ENCODE measurements at places on chromosomes 11 and 22.

- no peak for DNase-seq
Observed at GRCh38 chr11:131404010-131404409, 33.6 kb downstream of the NTM start.

- DNase-seq: no peak
Observed at GRCh38 chr22:46806794-46807193, 44.3 kb downstream of the TBC1D22A start.

GRCh38 chr22:49565516-49565855 lies 262.2 kb downstream of the BRD1 start:
- no peak for DNase-seq

DNA sequence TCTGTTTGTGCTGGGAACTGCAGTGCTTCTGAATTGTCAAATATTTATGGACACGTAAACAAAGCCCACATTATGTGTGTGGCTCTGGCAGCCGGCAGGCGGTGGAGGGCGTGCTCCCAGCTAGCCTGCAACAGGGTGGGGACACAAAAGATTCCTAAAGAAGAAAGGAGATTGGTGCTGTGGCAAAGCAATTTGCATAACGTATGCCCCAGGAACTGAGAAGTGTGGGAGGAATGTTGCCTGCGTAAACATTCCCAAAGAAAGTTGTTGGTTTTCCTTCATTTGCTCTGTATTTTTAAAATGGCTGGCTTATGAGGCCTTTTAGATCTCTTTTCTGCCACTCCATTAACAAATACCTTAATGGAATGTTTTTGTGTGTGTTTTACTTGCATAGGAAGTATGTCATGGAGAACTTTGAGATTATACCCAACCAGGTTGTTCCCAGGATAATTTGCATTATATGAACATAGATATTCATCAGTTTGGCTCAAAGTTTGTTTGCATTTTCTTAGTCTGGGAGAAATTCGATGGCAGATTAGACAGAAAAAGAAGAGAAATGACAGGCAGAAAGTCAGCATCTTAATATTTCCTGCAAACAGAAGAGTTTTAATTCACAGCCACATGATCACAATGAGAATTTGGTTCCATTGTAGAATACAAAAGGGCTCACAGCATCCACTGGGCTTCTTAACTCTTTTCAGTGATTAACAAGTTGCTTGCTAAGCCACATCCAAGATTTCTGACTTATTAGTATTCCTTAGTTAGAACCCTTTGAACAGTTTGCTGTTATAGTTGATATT lies 41.8 kb upstream of the DLAT start:
- DNase-seq: no peak

DNA sequence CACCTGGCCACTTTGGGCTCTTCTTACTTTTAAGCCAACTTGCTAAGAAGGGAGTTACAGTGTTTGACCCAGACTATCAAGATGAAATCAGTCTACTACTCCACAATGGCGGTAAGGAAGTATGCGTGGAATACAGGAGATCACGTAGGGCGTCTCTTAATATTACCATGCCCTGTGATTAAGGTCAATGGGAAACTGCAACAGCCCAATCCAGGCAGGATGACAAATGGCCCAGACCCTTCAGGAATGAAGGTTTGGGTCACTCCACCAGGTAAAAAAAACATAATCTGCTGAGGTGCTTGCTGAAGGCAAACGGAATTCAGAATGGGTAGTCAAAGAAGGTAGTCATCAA lies 1.0 kb upstream of the YPEL4 start:
- DNase-seq: no peak

- DNase-seq: no peak
Observed at GRCh38 chr11:34476849-34477248, 36.7 kb downstream of the ELF5 start.

- DNase-seq: no peak
Observed at GRCh38 chr11:23723861-23724260, 773.0 kb upstream of the LUZP2 start.

- no peak for DNase-seq
Observed at GRCh38 chr11:109298865-109299264, 123.1 kb upstream of the C11orf87 start.

- no peak for DNase-seq
Observed at GRCh38 chr22:27311698-27312550, 489.6 kb downstream of the MN1 start.

DNA sequence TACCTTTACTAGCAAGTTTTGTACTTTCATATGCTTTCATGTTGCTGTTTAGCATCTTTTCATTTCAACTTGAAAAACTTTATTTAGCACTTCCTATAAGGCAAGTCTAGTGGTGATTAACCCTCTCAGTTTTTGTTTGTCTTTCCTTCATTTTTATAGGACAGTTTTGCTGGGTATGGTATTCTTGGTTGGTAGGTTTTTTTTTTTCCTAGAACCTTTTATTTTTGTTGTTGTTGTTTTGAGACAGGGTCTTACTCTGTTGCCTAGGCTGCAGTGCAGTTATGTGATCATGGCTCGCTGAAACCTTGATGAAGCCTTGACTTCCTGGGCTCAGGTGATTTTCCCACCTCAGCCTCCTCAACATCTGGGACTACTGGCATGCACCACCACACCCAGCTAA lies 29.9 kb upstream of the SLC5A1 start:
- DNase-seq: no peak

DNA sequence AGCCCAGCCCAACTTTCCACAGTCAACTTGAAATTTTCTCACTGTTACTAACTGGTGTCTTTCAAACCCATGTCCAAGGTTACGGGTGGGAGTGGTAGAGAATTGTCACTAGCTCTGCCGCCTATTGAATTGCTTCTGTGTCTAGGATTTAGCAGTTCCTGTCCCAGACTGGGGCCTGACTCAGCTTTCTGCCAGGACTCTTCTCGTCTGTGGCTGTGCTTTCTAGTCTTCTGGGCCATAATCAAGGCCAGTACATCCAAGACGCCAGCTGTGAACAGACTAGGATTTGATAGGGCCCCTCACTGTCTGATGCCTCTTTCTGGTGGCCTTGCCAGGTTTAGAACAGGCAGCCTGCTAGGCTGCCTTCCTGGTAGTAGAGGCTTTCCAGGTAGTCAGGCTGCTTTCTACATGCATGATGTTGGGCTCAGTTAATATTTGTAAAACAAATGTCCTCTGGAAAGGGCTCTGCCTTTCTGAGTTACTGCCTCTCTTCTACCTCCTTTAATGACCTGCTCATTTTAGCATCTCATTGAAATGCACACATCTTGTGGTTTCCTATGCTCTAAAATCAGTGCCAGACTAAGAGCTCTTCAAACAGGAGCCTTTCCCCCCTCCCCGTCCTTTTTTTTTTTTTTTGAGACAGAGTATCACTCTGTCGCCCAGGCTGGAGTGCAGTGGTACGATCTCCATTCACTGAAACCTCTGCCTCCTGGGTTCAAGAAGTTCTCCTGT lies 13.1 kb upstream of the HIKESHI start:
- DNase-seq: no peak

GRCh38 chr22:32684822-32685187 lies 116.7 kb upstream of the TIMP3 start:
- no peak for DNase-seq

- peak; percentile 8 for DNase-seq
Observed at GRCh38 chr11:68527585-68527984, 67.0 kb downstream of the PPP6R3 start.

DNA sequence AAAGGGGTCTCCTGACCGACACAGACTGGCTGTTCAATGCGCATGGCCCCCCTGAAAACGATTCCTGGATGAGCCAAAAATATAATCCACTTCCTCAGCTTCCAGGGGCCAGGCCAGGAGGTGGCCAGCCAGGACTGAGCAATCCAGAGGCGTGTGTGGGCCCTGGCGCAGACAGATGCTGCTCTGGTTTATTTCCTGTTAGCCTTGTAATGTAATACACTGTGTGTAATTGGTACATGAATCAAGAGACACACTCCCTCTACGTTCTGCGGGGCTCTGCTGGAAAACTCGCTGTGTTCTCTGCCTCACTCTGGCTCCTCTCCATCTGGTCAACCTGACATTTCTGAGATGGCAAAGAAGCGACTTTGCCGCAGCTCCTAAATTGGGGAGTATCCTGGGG lies 26.3 kb upstream of the ISX start:
- DNase-seq: no peak

- no peak for DNase-seq
Observed at GRCh38 chr11:27600656-27601055, 94.1 kb upstream of the LIN7C start.

- DNase-seq: no peak
Observed at GRCh38 chr11:45021692-45022141, 71.0 kb upstream of the TP53I11 start.

- peak; percentile 26 for DNase-seq
Observed at GRCh38 chr11:93652161-93652597, 9.3 kb upstream of the CEP295 start.

DNA sequence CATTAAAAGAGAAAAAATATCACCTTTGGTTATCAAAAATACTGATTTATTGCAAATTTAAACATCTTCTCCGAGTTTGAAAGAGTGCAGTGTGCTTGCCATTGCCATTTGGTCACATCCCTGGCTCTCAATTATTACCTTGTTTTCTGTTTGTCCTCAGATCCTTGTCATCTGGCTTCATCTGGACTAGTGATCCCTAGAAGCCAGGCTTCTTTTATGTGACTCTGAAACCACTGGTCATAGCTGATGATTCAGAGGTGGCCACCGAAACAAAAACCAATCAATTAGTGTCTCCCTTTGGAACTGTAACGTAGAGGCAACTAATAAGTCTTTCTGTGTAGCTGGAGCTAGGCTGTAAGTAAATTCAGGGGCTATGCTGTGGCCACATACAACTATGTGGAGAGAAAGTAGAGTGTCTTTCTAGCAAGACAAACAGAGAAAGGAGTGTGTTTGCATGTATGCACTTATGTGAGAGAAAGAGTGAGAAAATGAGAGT lies 237.9 kb downstream of the LUZP2 start:
- no peak for DNase-seq

GRCh38 chr11:18703001-18703763 lies 4.6 kb downstream of the TMEM86A start:
- DNase-seq: no peak

DNA sequence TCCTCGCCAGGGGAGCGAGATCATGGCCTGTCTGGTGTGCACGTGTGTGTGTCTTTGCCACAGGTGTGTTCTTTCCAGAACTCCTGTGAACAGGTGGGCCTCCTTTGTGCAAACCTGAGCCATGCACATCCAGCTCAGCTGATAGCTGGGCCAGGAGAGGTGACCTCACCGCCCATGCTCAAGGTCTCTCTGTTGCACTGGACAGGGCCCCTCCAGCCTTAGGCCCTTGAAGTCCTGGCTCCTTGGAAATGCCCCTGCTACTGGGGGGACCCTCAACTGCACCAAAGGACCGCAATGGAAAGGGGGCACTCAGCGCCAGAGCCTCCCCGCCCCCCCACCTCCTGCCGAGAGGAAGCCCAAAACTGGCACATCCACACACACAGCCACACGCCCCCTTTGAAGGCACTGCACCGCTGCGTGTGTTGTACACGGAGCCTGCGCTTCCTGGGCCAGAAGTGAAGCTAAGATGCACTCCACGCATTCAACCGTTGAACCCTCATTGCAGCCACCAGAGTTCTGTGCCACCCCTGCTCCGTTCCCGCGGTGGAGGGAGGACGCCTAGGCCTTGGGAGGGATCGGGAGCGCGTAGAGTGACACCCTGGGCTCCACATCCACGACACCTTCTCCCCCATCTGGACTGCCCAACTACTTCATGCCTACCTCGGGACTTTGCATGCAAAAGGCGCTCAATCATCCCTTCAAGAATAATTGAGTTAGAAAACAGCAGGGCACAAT lies 16.4 kb upstream of the IL2RB start:
- no peak for DNase-seq

- no peak for DNase-seq
Observed at GRCh38 chr22:45998638-45999378, 21.8 kb upstream of the WNT7B start.

- no peak for DNase-seq
Observed at GRCh38 chr11:32466279-32466915, 31.1 kb upstream of the WT1 start.

DNA sequence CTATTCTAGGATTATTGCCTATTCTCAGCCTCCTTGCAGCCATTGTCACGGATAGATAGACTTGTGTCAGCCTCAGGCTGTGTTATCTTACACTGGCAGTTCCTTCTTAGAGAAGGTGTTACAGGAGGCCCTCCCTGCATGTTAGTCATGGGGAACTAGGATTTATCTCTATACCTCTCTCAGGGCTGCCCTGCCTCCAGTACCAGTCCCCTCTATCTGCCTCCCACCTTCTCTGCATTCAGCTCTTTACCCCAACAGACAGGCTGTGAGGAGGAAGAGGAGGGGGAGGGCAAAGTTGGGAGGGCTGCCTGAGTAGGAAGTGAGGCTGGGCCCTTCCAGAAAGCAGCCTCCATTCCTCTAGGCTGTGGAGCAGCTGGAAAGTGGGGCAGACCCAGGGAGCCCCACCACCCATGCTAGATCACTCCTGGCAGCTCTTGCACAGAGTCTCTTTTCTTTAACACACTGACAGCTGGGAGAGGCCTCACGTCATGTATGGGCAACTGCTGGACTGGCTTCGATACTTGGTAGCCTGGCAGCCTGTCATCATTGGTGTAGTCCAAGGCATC lies 2.9 kb upstream of the IL18BP start:
- DNase-seq: no peak

- no peak for DNase-seq
Observed at GRCh38 chr22:40553014-40553554, 83.4 kb downstream of the MRTFA start.

DNA sequence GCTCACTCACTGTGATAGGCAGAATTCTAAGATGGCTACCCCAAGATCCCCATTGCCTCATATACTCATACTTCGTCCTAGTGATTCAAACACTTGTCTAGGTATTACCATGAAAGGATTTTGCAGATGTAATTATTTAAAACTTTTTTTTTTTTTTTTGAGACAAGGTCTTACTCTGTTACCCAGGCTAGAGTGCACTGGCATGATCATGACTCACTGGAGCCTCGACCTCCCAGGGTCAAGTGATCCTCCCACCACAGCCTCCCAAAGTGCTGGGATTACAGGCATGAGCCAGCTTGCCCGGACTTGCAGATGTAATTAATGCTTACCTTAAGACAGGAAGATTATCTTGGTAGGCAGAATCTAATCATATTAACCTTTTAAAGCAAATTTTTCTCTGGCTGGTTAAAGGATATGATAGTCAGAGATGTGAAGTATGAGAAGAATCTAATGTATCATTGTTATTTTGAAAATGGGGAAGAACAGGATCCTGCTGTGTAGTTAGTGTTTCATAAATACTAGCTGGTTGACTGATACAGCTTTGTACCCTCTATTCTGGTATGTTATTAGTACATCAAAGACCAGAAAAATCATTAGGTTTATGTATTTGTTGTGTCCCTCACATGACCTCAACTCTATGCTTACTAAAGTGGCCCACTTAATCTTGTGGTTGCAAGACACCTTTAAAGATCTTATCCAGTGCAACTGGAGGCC lies 35.5 kb downstream of the C2CD3 start:
- no peak for DNase-seq

Data from T-helper 1 cell (primary cell).